ENCODE measurements at places on chromosomes 4 and X.

- DNase-seq: no peak
These were observed 257.8 kb downstream of the FBXW7 start for GRCh38 chr4:152278172-152278504.

DNA sequence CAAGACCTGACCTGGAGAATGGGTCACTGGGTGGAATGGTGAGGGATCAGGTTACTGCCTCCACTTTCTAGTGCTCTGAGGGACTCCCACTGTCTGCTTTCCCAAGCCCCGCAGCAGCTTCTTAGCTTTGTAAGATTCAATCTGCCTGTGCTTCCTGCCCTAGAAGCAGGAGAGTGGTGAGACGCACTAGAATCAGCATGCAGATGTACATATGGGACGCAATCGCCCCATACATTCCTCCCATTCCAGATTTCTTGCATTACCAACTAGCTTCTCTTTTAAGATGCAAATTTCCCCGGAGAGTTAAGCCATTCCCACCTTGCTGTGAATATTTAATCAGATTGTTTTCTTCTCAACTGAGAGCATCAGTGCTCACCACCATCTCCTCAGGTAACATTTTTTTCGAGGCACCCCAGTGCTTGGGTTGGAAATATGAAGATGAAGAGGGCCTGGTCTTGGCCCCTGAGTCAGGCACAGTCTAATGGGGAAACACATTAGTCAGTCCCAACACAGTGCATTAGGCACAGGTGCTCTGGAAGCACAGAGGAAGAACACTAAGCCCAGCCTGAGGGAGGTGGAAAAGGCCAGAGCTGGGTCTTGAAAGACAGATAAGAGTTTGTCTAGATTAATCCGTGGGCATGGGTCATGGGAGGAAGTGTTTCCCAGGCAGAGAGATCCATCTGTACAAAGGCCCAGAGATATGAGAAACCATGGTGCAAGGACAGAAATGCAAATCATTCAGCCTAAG, 66.7 kb upstream of the PRPS1 start:
- no peak for DNase-seq

- no peak for DNase-seq
These were observed 767.5 kb upstream of the MAGEB2 start for GRCh38 chrX:29447867-29448266.

DNA sequence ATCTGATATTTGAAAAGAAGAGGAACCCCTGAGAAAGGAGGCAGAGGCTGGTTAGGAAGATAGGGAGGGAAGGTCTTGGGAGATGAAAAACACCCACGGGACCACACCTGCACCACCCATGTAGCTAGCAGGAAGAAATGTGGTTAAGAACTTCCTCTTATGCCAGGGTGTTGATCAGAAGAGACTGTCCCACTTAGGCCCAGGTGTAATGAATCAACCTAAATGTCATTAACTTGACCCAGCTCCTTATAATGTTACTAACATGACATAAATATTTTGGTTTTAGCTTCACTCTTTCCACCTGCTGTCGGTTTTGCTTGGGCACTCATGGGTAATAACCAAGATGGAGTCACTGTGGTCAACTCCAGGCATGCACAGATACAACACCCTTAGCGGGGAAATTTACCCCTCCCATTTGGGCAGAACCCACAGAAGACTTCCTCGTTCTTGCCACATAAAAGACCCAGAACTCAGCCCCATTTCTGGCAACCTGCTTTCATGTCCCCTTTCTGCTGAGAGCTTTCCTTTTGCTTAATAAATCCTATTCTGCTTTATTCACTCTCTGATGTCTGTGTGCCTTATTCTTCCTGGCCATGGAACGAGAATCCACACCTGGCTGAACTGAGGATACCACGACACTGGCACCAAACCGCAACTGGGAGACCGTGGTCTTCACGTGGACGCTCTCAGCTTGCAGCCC, 46.8 kb downstream of the ZNF141 start:
- no peak for DNase-seq

DNA sequence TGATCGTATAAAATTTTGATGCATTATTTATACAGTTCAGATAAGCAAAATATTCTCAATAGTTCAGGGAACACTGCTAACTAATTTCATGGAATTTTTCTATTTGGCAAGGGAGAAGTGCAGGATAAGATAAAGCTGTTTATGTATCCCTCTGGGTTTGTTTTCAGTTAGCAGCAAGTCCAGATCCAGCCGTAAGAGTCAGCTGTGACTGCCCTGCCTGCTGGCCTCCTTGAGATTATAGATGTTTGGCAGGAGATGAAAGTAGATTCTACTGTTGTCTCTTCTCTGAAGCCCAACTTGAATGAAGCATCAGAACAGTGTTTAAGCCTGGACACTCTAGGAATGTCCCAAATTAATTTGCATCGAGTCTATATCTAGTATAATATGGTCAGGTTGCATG, 29.5 kb downstream of the ANTXR2 start:
- no peak for DNase-seq

- no peak for DNase-seq
These were observed 203.0 kb upstream of the GPR101 start for GRCh38 chrX:137236837-137237236.

GRCh38 chr4:165208221-165208652, 876 bp downstream of the KLHL2 start:
- no peak for DNase-seq

DNA sequence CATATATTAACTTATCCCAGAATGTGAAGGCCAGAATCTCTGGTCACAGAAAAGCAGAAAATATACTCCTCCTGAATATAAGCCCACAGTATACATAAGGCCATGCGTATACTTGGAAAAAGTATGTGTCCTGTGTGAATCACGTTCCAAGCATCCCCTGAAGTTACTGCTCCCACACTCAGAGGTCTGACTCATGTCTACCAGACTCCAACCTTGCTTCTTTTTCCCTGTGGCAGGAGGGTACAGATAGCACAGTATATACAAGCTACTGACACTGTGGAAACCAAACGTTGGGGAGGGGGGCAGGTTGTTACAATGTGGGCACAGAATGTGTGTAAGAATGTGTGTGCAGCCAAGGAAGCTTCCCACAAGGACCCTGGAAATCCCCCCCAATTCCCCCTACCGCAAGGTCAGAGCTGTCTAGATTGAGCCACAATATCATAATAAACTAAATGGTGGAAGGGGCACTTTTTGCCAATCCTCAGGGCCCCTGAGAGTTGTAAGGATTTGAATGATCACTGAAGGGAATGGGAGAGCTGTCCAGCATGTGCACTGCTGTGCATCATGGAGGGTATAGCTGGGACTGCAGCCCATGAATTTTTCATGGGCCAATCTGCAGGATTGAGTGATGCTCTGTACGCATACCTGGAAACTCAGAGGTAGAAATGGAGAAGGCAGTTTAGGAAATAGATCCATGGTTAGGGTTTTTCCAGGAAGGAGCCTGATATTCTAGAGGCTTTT, 7.4 kb upstream of the RELL1 start:
- DNase-seq: no peak

DNA sequence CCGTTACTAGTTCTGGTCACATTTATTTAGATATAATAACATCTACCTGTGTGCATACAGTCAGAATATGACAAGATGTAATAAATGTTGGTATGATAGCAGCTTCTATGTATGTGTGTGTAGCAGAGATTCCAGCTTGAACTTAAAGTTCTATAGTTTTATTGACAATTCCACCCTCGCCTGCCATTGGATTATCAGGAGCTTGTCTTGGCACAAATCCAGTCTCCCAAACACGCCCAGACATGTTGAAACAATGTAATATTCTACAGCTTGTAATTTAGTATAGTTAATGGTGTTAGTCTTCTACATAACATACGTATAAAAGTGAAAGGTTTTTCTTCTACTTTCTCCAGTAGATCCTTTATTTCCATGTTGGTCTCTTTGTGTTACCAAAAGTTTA, 44.4 kb downstream of the BBS12 start:
- DNase-seq: no peak

DNA sequence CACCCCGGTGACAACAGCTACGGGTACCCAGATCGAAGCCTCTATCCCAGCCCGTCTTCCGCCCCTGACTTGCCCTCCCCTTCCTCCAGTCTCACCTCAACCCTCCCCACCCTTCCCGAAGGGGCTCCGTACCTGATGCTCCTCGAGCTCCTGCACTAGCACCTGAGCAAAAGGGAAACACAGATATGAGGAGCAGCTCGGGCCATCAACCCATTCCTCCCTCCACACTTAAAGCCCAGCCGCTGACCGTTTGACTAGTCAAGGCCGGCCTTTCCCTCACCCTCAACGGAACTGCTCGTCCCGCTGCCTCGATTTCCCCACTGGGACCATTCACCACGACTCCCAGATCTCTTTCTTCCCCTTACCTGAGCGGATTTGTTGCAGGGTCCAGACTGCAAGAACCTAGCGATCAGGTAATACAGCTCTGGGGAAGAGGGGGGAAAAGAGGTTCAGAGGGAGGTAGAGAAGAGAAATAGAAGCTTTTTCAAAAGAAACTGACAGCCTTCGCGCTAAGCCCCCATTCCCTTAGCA, 731 bp downstream of the BRWD3 start:
- no peak for DNase-seq

- DNase-seq: no peak
These were observed 175.8 kb upstream of the NPY2R start for GRCh38 chr4:155032521-155033229.

DNA sequence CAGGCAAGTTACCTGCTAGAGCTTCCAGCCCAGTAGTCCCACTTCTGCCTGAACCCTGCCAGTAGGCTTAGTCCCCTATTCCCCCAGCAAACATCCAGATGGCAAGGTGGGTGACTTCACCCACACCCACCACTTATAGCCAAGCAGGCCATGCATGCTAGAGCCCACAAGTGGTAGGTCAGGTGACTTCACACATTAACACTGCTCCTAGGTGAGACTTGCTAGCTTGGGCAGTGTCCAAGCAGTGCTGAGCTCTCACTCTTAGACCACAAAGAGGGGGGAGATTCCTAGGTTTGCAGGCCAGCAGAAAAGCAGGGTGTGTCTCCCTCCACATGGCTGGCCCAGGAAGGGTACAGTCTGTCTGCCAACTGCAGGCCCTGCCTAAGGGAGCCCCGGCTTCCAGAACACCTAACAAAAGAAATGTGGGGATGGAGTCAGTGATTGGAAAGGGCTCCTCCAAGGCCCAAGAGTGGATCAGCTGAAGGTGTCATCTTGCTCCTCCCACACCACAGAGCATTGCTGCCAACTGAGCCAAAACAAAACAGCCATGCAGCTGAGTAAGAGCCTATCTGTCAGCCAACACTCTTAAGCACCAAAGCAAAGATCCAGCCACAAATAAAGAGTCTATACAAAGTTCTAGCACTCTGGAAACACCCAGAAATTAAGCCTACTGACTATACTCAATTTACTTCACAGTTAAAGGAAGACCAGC, 158.1 kb upstream of the USP38 start:
- no peak for DNase-seq

DNA sequence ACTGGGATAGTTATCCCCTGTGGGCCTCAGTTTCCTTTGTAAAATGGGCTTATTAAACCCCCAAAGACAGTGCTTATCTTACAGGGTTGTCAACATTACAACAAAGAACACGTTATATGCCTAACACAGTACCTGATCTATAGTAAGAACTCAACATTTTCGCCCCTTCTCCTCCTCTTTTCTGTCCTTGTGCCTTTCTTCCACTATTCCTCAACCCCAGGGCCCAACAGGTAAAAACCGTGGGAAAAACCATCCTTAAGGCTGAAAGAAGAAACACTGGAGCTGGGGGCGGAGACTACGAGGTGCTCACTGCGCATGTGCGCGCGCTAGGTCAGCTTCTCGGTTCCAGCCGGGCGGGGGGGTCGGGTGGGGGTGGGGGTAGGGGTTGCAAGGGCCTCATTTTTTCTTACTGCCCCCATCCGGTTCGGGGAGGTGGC, 426 bp upstream of the XIAP start:
- no peak for DNase-seq

- no peak for DNase-seq
These were observed 41.3 kb upstream of the TENM3 start for GRCh38 chr4:182201871-182202270.

GRCh38 chrX:143095321-143095720, 69.6 kb downstream of the SPANXN4 start:
- DNase-seq: no peak

GRCh38 chr4:1775731-1776500, 17.2 kb upstream of the FGFR3 start:
- DNase-seq: no peak

DNA sequence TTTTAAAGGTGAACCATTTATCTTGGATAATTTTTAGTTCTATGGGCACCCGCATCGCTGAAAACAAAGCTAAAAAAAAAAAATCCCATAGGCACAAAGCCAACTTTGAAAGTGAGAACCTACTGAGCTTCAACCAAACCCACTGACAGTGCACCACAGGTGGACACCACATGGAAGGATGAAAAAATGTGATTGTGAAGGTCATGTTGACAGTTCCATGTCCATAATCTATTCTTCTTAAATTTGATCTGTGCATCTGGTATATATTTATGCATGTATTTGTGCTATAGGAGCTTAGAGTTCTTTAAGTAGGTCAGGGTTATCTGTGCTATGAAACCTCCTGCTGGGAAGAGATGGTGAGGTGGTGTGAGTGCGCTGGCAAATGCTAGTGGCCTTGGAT, 374.3 kb downstream of the SPRY1 start:
- no peak for DNase-seq

GRCh38 chr4:181143250-181143854, 1099.8 kb upstream of the TENM3 start:
- no peak for DNase-seq

DNA sequence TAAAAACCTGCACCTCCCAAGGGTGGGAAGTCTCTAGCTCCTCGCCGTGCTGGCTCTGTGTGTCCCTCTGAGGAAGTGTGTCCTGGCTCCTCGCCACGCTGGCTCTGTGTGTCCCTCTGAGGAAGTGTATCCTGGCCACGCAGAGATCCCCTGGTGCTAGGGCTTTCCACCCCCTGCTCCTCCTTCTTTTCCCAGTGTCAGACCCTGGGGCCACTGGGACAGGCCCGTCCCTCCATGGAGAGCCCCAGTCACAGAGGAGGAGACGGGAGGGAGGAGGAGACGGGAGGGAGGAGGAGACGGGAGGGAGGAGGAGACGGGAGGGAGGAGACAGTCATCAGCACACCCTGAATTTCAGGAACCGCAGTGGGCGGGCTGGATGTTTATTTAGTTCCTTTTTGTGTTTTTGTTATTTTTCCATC, 53.8 kb upstream of the HGFAC start:
- no peak for DNase-seq

- no peak for DNase-seq
These were observed 75.7 kb upstream of the ARHGAP24 start for GRCh38 chr4:85399270-85399669.

DNA sequence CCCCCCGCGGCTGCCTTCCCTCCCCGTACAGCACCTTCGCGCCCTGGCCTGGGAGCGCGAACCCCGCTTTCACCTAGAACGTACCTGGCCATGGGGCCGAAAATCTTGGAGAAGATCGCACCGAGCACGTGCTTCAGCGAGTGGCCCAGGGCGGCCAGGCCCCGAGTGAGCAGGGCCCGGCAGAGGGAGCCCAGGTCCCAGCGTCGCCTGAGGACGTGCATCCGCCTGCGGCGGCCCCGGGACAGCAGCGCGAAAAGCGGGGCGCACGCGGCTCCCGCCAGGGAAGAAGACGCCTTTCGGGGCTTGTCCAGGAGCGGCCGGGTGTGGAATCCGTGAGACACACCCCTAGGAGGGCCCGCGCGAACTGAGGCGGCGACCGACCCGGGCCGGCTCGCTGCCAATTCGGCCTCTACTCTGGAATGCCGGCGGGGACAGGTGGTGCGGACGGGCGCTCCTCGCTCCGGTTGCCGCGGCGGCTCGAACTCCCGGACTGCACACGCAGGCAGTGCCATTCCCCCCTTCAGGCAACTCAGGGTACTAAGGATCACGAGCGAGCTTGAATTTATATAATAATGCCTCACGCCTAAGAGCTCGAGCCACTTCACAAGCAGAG, at the start of gene HS6ST2:
Gene HS6ST2, minus strand, starts transcription at position 539 of the 613 bp plus-strand sequence.
- no peak for DNase-seq

GRCh38 chr4:173152104-173152503, 16.5 kb upstream of the GALNT7 start:
- DNase-seq: no peak

All from 8988T (cell line).